ENCODE measurements at places on chromosomes 4 and X.

- DNase-seq = peak; percentile 73
Observed at GRCh38 chr4:25767877-25768725, 94.7 kb downstream of the SEL1L3 start.

- DNase-seq = no peak
Observed at GRCh38 chr4:118259111-118259510, 93.7 kb downstream of the PRSS12 start.

DNA sequence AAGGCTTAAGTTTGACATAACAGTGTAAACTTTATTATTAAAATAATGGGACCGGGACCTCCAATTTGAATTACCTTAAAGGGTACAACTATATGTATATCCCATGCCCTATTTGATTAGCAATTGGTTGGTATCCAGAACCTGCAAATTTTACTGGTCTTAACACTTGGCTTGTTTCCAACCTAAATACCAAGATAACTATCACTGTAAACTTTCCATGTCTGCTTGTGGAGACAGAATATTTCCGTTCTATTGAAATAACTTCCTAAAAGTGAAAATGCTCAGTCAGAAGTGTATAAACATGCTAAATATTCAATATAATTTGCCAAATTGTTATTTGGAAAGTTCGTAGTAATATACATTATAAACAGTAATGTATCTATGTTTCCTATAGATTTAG, 154.0 kb downstream of the TMEM47 start:
- no peak for DNase-seq

- DNase-seq = no peak
Observed at GRCh38 chrX:125646195-125646594, 326.5 kb downstream of the TEX13C start.

- DNase-seq = no peak
Observed at GRCh38 chrX:96763608-96764007, 79.0 kb downstream of the DIAPH2 start.

GRCh38 chrX:116824785-116825184, 362.0 kb upstream of the CT83 start:
- DNase-seq = no peak

Data from posterior cingulate gyrus (tissue), 11 donors.